KBM-7 (cell line): ENCODE measurements at places on chromosomes 1 and 21.

DNA sequence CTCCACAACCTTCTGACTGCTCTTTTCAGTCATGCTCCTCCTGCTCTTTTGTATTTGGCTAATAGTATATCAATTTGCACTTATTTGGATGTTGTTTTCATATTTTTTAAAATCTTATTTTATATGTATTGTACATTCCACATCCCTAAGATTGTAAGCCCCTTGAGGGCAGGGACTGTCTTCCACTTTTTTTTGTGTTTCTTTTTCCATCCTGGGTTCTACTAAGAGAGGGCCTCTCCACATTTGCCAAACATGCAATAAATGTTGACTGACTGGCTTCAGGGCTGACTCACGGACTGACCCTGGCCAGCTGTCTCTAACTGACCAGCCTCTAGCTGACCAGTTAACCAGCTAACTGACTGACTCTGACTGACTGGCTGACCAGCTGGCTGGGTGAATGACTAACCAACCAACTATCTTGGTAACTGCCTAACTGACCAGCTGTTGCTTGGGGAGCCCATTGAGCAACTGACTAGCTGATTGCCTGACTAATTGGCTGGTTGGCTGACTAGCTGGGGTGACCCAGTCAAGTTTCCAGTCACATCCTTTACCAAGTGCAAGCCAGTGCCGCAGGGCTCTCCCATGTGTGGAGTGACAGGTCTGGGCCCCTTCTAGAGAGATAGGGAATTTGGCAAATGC lies 16.1 kb downstream of the CSF1 start:
- no peak for DNase-seq

DNA sequence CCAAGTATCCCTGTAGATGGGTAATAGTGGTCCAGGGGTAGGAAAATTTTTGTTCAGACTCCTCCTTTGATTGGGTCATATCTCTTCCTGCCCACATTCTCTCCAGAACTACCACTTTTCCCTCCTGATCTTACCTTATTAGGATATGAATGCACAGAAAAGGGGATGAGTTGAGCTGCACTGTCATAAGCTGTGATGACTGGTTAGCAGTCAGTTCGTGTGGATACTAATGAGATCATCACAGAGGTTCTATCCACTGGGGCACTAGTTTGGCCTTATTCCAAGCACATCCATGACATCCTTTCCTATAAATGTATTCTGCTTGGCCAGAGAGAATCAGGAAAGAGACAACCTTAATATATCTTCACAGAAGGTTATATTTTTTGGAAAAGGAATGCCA lies 22.1 kb upstream of the TBX15 start:
- no peak for DNase-seq

GRCh38 chr1:13967707-13968106 lies 267.7 kb downstream of the PRDM2 start:
- no peak for DNase-seq

DNA sequence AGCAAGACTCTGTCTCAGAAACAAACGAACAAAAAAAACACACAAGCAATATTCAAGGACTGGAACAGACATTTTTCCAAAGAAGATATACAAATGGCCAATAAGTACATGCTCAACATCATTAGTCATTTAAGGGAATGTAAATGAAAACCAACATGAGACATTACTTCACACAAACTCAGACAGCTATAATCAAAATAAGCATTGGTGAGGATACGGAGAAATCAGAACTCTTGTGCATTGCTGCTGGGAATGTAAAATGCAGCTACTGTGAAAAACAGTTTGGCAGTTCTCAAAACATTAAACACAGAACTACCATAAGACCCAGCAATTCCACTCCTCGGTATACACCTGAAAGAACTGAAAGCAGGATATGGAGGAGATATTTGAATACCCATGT lies 15.4 kb downstream of the NOL9 start:
- no peak for DNase-seq

- DNase-seq, result no peak
These were observed 90.4 kb downstream of the TIAM1 start for GRCh38 chr21:31253684-31254083.

- DNase-seq, result no peak
These were observed 768.4 kb downstream of the LTN1 start for GRCh38 chr21:28224191-28224726.

- DNase-seq, result peak; percentile 18
These were observed 1.4 kb upstream of the PADI6 start for GRCh38 chr1:17370618-17371017.

DNA sequence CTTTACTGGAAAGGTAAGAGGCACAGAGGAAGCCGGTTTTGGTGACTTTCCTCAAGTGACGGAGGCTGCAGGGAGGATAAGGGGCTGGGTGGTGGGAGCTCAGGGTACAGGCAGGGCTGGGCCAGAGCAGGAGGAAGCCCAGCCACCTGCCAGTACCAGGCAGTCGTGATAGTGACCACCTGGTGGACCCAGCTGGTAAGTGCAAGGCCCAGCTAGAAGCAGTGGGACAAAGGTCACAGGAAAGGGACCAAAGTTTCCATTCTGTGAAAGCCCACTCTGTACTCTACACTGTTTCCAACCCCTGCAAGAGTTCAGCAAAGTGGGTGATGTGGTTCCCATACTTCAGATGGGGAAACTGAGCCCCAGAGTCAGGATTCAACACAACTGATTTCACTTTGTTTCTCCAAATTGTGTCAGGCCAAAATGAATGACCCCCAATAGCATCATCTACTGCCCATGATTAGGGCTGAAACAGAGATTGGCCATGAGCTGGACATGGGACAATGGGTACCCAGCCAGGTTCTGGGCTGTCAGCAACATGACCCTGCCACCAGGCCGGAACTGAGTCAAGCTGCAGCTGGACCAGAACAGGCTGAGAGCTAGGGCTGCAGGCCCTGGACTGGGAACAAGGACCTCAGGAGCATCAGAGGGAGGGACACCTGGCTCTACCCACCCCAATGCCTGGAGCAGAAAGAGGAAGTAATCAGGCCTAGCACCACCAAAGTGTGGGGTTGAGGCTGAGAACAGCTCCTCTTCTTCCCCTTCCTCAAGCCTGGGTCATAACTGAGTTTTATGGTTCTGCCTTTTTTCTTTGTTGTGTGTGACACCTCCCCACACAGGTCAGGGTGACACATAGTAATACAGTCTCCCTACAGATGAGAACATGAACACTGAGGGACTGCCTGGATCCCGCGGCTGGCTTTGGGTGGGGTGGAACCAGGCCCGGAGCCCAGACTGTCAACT lies 50.2 kb downstream of the KCNN3 start:
- peak; percentile 87 for DNase-seq

- no peak for DNase-seq
These were observed 36.2 kb downstream of the TLR5 start for GRCh38 chr1:223106856-223107255.

- DNase-seq, result no peak
These were observed 415.5 kb downstream of the NUF2 start for GRCh38 chr1:163737261-163737660.

GRCh38 chr1:110056776-110057175 lies 13.7 kb downstream of the ALX3 start:
- DNase-seq, result no peak

GRCh38 chr1:12760256-12760795 lies 13.2 kb upstream of the PRAMEF12 start:
- DNase-seq, result no peak

DNA sequence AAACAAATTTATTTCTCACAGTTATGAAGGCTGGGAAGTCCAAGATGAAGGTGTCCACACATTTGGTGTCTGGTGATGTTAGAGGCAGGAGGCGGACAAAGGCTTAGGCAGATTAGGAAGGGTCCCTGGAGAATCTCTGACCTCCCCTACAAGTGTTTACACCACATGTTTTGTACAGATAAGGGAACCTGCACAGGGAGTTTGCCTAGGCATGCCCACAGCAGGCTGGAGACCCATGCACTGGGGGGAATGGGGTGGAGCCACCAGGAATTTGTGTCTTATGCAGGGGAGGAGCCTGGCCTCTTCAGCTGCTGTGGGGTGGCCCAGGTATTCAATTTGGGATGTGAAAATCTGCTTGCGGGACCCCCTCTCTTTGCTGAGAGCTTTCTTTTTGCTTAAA lies 131.3 kb downstream of the PATJ start:
- DNase-seq, result peak; percentile 19

- no peak for DNase-seq
These were observed 136.9 kb upstream of the C8B start for GRCh38 chr1:57102561-57103326.

DNA sequence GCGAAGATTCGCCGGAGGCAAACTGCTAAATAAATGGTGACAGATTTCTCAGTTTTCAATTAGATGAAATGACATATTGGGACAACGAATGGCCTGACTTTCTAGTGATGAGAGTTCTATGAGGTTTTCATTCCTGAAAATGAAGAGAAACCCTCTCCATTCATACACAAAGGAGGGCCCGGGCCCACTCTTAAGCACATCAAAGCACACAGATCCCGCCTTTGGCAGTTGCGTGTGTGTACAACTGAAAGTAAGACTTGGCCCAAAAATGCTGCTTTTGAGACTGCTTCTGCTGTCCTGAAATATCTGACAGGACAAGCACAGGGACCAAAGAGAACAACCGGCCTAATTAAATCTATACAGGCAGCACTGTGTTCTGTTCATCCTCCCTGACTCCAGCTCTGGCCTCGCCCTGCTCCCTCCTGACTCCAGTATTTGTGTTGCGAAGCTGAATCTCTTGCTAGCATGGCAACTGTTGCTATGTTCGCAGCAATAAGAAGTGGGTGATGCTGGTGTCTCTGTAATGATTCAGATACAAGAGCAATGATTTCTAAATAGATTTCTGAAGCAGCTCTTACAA lies 7.4 kb downstream of the LRRC53 start:
- no peak for DNase-seq

- no peak for DNase-seq
These were observed 49.7 kb downstream of the GPR52 start for GRCh38 chr1:174497478-174497877.

- DNase-seq, result peak; percentile 14
These were observed 1.8 kb upstream of the LHX9 start for GRCh38 chr1:197915260-197915861.

DNA sequence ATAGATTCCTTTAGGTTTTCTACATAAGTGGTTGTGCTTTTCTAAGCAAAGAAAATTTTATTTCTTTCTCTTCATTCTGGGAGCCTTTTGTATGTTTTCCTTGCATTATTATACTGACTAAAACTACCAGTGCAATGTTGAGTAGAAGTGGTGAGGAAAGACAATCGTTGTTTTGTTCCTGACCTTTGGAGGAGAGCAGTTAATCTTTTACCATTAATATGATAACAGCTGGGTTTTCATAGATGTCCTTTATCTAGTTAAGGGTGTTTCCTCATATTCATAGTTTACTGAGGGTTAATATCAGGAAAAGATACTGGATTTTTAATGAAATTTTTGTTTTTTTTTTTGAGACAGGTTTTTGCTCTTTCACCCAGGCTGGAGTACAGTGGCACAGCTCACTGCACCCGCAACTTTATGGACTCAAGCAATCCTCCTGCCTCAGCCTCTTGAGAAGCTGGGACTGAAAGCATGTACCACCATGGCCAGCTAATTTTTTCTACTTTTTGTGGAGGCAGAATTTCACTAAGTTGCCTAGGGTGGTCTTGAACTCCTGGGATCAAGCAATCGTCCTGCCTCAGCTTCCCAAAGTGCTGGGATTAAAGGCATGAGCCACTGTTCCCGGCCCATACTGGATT lies 9.0 kb upstream of the KCTD3 start:
- DNase-seq, result no peak
